ENCODE measurements at places on chromosomes 11 and 22.

DNA sequence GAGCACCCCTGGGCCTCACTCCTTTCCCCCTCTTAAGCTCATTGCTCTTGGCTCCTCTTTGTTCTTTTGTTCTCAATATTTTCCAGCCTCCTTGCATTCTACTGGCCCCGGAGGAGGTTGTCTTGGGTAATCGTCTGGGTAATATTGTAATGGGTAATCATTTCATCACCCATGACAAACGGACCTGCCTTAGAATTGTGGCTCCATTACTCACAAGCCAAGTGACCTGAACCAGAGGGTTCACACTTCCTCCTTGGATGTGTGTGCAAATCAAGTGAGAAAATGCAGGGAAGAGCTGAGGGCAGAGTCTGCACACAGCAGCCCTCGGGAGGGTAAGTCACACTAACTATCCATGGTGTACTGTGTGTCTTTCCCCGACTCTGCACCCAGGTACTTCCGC is 305.0 kb downstream of the BUD13 start:
- no peak for DNase-seq

- no peak for DNase-seq
Observed at GRCh38 chr11:116534270-116534975, 238.4 kb downstream of the BUD13 start.

DNA sequence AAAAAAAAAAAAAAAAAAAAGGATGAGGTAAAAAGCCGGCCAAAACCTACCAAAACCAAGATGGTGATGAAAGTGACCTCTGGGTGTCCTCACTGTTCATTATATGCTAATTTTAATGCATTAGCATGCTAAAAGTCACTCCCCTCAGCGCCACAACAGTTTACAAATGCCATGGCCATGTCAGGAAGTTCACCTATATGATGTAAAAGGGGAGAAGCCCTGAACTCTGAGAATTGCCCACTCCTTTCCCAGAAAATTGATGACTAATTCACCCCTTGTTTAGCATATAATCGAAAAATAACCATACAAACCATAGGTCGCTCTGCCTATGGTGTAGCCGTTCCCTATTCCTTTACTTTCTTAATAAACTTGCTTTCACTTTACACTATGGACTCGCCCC is 11.1 kb downstream of the C11orf96 start:
- DNase-seq, result no peak

DNA sequence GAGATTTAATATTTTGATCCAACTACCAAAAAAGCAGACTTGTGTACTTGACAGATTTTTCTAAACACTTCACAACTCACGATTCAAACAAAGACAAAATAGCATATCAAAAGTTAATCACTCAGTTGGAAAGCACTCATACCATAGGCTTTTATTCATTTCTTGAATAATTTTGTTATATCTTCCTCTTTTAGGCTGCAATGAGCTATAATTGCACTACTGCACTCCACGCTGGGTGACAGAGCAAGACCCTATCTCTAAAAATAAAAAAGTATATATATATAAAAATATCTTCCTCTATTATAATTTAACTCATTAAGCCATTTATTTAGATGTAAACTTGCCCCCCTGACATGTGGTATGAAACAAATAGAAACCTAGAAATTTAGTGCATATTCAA is 19.9 kb downstream of the SC5D start:
- DNase-seq, result no peak

GRCh38 chr11:114379394-114380069 is 20.8 kb downstream of the C11orf71 start:
- DNase-seq, result no peak

GRCh38 chr22:29744902-29745301 is 21.9 kb downstream of the ZMAT5 start:
- no peak for DNase-seq

DNA sequence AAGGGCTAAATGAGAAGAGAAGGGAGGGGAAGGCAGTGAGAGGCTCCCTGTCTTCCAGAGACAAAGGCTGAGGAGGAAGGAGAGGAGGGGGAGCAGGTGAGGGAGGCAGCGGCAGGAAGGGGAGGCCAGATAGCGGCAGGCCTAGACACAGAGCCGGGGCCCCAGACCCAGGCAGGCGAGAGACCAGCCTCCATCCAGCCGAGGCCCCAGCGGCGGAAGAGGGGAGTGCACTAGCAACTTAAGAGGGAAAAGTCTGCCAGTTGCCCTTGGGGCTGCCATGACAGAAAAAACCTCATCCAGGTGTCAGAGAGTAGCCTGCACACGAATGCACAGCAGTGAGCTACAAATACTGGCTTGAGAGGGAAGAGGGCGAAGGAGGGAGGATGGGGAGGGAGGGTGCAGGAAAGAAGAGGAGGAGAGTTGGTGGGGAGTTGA is 46.7 kb downstream of the IGLL1 start:
- no peak for DNase-seq

DNA sequence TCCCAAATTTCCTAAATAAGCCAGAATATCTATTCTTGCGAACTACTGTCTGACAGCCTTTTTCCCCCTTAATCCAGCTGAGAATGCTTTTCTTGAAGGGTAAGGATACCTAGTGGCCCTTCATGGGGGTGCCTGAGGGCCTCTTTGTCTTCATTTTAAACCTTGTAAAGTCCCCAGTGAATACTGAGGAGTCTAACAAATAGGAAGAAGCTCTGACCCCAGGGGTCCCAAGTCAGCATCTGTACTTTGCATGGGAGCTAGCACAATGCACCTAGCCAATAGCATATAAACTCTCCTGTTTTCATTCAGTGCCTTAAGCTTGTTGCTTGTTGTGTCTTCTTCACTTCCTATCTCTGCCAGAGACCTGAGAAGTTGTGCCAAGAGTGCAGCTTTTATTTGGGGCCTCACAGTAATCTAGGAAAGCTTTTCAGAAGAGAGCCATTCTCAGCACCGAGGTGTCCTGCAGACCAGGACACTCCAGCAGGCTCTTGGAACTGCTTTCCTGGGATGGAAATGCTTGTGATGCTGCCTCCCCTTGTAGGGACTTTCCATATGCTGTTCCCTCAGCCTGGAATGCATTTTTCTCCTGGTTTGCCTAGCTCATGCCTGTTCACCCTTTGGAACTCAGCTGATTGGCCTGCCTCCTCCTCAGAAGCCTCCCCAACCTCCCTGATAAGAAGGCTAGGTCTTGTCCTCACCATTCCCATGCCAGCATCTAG is 37.2 kb downstream of the BMAL1 start:
- no peak for DNase-seq

GRCh38 chr22:48425091-48425506 is 1402.6 kb downstream of the BRD1 start:
- DNase-seq, result no peak

- no peak for DNase-seq
Observed at GRCh38 chr22:17639247-17639741, 737 bp downstream of the BCL2L13 start.

DNA sequence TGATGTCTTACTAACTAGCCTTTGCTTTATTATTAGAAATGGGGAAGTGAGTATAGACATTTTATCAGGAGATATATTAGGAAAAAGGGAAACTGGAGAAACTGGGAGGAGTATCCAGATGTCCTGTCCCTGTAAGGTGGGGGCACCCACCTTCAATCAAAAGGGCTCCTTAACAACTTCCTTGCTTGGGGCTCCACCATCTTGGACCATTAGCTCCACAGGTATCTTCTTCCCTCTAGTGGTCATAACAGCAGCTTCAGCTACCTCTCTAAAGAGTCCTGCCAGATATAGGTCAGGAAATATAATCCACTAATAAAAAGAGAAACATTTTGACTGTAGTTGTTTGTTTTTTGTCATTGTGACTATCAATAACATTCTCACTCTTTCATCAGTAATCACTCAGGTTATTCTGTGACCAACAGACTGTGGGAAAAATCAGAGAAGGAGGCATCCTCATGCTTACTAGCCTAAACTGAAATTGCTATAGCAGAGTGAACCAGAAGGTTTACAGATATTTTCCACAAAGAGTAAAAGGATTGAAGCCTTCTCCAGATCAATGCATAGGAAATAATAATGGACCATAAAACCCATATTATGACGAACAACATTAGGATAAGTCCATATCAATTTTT is 10.4 kb downstream of the OR51B4 start:
- DNase-seq, result no peak

DNA sequence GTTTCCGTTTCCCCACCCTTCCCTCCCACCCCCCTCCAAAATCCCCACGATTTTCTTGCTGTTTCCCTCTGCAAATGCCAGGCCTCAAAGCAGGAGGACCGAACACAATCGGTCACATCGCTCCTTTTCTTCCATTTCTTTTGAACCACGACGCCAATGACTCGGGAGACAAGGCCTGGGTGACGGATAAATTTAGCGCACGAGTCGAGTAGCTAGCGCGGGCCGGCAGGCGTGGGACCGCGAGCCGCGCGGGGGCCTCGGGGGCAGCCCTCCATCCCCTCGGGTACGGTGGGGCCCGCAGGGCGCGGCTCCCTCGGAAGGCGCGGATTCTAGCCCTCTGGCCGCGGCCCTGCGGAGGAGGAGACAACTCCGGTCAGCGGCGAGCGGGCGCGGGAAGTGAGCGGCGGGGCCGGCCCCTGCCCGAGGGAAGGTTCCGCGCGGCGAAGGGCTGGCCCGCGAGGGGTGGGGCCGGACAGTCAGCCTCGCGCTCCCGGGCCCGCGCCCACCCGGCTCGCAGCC is 414 bp downstream of the JOSD1 start:
- no peak for DNase-seq

GRCh38 chr11:18669219-18669596 is 29.4 kb upstream of the TMEM86A start:
- DNase-seq, result no peak

DNA sequence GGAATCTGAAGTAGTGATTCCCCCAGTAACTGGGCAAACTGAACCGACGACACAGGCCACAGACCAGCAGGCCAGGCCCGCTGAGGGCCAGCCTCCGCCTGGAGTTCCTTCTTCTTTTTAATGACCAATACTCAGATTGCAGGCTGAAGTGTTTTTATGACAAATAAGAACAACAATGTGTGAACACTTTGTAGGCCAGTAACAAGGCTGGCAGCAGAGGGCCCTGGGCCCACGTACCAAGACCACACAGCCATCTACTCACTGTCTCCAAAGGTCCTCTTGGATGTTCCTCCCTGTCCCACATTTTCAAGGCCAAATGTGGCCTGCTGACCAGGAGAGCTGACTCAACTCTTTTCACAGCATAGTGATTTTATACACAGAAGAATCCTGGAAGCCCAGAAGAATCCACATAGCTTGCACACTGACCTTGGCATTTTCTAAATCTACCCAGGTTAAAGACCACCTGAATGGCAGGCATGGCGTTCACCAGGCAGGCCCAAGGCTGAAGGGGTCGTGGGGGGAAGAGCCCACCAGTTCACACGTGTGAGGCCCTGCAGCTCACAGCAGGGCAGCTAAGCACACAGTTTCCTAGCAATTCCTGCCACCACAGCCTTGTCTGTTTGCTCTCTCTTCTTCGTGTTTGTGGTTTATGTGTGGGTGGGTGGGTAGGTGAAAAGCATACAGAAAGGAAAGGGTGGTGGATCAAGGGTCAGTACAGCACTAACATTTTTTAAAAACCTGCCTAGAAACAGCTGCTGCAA is 13.3 kb downstream of the SMCO4 start:
- DNase-seq, result no peak

GRCh38 chr22:30308518-30309230 is 18.1 kb downstream of the TBC1D10A start:
- no peak for DNase-seq

GRCh38 chr11:127017482-127017881 is 16.9 kb upstream of the KIRREL3 start:
- peak; percentile 48 for DNase-seq

DNA sequence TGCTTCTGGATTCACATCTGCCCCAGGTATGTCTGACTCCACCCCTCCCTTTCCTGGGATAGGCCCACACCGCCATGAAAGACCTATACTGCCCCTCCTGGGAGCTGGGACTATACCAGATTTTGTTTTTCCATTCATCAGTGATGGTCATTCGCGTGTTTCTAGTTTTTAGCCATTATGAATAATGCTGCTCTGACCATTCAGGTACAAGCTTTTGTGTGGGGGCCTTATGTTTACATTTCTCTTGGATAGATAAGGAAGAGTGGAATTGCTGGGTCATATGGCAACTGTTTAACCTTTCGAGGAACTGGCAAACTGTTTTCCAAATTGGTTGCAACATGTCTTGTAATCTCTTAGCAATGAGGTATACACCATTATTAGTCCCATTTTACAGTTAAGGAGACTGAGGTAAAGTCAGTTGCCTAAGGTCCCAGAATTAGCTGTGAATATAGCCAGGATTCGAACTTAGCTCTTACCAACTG is 1.2 kb upstream of the TBC1D10A start:
- no peak for DNase-seq

DNA sequence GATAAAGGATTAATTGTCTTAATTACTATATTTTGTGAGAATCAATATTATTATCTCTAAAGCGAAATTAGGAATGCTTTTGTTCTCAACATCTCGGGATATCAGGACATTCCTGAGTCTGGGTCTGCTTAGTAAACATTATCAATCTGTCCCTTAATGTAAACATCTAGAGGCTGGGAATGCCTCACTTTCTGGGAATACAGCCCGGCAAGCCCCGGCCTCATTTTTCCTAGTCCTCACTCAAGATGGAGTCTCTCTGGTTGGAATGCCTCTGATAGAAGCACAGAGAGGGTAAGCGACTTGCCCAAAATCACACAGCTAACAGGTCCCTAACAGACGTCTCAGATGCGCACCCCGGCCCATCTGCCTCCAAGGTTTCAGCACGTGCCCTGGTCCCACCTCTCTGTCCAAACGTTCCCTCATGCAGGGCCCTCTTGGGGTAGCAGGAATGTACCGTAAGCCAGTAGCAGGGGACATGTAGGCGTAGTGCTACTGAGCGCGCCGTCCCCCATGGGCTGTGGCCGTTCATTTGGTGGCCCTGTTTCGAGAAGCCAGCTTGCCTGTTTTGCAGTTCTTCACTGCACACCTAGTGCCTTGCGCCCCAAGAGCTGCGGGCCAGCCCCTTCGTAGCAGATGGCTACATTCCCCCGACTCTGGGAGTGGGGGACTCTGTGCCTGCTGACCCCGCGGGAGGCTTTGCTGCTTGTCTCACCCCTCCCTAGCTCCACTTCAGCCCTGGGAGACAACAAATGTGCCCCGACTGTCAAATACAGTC is 62.2 kb upstream of the FADD start:
- no peak for DNase-seq

DNA sequence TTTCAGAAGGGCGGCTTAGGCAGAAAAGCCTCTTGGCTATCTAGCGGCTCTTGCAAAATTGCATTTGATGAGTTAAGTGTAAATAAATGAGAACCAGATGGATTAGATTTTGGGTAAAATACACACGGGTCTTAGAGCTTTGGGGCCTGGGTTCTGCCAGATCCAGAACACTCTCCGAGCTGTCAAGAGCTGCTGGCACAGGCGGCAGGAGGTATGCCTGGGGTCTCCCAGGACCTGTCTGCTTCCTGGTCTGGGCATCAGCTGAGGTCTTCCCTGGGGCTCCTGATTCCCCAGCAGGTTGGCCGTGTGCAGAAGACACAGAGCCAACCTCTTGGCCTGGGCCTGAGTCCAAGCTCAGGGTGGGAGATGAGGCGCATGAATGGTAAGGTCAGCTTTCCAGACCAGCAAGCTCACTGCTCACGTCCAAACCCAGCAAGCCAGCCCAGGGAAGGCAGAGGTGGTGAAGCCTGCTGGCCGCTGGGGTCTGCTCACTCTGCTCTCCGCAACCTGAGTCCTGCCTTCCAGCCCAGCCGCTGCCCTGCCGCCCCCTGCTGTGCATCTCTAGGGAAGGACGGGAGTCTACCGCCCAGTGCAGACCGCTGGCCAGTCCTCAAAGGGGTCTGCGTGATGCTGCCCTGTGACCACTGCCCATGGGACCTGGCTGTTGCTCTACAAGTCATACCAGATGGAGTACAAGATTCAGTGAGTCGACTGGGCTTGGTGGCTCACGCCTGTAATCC is 44.9 kb downstream of the SCUBE1 start:
- DNase-seq, result no peak

Measured in non-pigmented ciliary epithelial cell (primary cell).